ENCODE measurements at places on chromosomes 3 and 15. TPM values are rescaled to one million over a fixed set of nuclear protein-coding genes. Genes with fewer than 3 reads are reported as not detected.
A peak's percentile ranks its signal among the peaks of the same experiment; 100 is the strongest.

DNA sequence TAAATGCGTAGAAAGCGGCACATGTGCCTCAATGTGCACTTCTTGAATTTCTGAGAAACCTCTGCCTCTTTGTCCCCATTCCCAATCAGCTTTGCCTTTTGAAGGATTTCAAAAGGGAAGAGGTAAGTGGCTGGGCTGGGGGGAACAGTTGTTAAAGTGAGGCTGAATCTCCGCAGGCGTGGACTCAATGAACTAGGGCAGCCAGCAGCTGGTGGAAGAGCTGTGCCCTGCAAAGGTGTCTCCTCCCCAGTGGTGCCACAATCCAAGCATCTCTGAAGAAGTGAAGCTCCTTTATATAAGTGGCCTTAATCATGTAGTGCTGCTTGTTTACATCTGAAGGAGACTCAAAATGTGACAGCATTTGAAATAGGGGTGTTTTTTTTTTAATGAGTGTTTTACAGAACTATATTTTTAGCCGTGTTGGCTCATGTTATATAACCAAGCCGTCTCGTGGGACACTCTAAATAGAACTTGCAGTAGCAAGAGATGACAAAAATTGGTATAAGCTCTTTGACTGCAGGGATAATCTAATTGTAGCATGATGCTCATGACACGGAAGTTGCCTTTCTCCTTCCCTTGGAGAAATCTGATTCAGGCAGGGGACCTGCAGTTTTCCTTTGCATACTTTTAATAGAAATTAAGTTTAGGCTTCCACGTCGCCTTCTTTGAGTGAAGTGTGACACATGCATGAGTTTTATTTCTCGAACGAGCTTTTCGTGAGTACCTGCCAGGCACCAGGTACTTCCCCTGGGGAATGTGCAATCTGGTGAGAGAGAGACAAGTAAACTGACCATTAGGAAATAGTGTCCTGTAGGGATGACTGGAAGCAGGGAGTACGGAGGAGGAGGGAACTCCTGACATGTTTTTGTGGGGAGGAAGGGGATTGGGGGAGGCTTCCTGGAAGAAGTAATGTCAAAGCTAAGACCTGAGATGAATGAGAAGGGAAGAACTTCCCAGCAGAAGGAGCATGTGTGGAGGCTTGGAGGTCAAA lies 179.7 kb upstream of the BHLHE40 start:
- H3K36me3 ChIP-seq: peaks cover 10% of the 10 kb centered on the region
- DNase-seq: no peak
- H3K4me3 ChIP-seq: no peak overlapping the region
- H3K27me3 ChIP-seq: no peaks in the 10 kb centered on the region
- no peak overlapping the region for H3K27ac ChIP-seq

DNA sequence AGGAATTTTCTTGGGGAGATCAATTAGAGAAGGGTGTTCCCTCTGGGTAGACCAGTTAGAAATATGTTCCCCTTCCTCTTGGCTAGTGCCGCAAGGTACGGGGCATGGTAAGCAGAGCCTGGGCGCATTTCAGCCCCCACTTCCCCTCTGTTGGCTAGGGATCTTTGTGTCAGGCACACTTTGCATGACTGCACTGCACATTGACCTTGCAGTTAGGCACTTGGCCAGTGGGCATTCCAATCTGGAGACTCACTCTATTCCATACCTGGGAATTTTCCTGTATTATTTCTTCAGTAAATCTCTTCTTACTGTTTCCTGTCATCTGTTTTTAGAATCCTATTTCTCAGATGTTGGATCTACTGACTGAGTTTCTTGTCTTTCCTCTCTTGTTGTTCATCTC lies 30.0 kb upstream of the CACNA1D start:
- no peak overlapping the region for H3K27ac ChIP-seq
- H3K36me3 ChIP-seq: no peaks in the 10 kb centered on the region
- H3K27me3 ChIP-seq: no peaks in the 10 kb centered on the region

DNA sequence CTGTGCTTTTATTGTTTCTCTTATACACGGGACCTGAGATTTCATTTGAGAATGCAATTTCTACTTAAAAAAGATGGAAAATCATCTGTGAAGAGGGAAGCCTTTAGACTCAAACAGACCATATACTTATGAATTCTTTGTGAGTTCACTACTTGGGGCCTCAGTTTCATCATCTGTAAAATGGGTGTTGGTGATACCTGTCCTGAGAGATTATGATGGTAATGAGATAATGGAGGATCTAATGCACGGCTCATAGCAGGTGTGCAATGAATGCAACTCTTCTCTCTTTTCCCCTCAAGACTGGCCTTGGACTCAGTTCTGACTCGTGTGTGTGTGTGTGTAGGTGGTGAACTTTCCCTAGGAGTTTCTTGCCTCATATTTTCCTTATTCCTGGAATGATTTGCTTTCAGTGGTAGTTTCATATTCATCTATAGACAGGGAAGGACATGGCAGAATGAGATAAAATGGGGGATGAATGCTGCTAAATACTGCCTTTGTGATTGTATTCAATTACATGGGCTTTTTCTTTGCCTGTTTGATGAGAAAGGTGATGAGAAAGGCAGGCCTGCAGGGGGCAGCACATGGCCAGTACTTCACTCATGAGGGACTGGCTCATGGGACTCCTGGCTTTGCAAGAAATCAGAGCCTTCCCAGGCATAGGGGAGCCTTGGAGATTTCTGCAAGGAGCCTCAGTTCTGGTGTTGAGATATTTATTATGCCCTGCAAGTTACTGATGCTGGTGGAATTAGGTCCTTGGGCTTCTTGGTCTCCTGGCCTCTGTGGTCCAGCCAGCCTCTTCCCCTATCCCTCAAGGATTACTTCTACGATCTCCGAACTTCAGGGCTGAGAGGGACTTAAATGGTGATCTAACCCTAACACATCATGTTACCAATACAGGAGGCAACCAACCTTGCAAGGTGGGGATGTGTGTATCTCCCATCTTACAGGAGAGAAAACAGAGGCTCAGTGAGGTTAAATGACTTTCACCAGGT lies 70.7 kb downstream of the RPLP1 start:
- peak; percentile 91 for DNase-seq
- 0 out of 2 replicates have a peak, but pooled peaks cover 6% of the 10 kb centered on the region for H3K4me1 ChIP-seq
- H3K27ac ChIP-seq: no peak overlapping the region

GRCh38 chr3:5294356-5294755 lies 106.8 kb downstream of the EDEM1 start:
- H3K36me3 ChIP-seq: peaks cover 10% of the 10 kb centered on the region
- no peak overlapping the region for H3K27ac ChIP-seq
- no peaks in the 10 kb centered on the region for H3K27me3 ChIP-seq
- no peak for DNase-seq
- no peaks in the 10 kb centered on the region for H3K4me1 ChIP-seq

DNA sequence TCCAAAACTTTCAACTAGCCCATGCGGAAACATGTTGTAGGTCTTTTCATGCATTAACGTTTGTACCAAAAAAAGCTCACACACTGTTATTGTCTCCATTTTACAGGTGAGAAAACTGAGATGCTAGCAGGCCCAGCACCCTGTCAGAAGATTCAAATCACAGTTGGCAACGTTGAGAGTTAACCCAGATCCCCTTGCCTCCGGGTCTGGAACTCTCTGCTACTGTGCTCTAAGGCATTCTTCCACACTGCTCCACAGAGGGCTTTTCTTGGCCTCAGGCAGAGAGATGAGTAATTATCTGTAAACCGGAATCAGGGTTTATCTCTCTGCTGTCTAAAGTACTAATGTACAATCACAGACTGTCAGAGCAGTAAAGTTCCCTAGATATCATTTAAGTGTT lies 186.0 kb upstream of the LPP start:
- no peak overlapping the region for H3K4me3 ChIP-seq
- H3K27me3 ChIP-seq: no peaks in the 10 kb centered on the region
- no peaks in the 10 kb centered on the region for H3K4me1 ChIP-seq
- no peaks in the 10 kb centered on the region for H3K36me3 ChIP-seq

- H3K36me3 ChIP-seq: no peaks in the 10 kb centered on the region
- DNase-seq: no peak
- H3K27ac ChIP-seq: no peak overlapping the region
- no peak overlapping the region for H3K4me3 ChIP-seq
- H3K4me1 ChIP-seq: no peaks in the 10 kb centered on the region
- no peaks in the 10 kb centered on the region for H3K27me3 ChIP-seq
Observed at GRCh38 chr3:108501535-108501934, 8.9 kb downstream of the MYH15 start.

Gene DUOX2
- total RNA-seq: not detected
